ENCODE measurements at places on chromosomes 4 and X.

- no peak for DNase-seq
Measured at GRCh38 chr4:5504486-5504885, 203.9 kb downstream of the EVC2 start.

DNA sequence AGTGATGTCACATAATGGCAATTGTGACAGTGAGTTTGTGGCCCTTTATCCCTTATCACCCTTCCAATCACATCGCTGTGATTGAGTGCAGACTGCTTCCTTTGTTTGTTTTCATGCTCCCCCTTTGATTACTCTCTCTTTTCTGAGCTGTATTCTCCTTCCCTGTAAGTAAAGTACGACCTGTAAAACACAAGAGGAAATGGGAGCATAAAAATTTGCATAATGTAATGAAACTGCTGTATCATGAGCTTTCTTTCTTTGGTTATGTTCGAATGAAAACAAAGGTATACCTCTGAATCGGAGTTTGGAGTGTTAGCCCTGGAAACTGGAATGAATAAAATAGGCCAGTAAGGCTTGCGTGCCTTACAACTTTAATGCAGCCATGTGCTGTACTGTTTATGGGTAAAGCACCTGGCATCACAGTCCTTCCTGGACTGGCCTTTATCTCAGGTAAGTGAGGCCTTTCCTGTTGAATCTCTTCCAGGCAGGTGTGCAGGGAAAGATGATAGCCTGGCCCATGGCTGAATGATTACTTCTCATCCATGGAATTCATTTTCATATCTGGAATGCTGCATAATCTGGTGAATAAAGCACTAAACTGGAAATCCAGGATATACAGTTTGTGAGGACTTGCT is 26.6 kb upstream of the HS3ST1 start:
- DNase-seq, result no peak

DNA sequence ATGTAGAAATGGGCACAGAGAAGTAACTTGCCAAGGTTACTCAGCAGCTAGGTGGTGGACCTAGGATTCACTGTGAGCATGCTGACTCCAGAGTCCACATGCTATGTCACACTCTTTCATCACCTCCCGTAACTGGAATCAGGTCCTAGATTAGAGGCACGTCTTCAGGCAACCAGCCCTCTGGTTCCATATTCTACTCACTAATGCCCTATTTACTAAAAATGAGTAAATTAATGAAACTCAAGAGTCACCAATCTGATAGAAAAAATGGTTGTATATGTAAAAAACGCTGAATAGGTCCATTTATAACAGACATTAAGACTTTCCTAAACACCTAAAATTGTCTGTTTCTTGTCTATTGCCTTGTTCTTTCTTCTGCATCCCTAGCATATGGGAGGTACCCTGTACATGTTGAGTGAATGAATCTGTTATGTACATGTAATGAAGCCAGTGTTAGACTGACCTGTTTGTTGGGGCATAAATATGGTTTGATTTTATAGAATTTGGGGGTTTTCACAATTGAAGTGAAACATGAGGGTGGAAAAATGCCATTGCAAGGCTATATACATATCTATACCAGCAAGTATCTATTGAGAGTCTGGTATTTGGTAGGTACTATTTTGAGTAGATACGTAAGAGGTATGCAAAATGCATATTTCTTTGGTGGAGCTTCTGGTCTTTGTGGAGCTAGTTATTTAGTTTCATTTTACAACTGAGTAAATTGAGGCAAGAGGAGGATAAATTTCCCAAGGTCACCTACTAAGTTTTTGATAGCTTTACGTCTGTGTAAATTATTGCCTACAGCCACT is 7.5 kb upstream of the RUFY3 start:
- no peak for DNase-seq

DNA sequence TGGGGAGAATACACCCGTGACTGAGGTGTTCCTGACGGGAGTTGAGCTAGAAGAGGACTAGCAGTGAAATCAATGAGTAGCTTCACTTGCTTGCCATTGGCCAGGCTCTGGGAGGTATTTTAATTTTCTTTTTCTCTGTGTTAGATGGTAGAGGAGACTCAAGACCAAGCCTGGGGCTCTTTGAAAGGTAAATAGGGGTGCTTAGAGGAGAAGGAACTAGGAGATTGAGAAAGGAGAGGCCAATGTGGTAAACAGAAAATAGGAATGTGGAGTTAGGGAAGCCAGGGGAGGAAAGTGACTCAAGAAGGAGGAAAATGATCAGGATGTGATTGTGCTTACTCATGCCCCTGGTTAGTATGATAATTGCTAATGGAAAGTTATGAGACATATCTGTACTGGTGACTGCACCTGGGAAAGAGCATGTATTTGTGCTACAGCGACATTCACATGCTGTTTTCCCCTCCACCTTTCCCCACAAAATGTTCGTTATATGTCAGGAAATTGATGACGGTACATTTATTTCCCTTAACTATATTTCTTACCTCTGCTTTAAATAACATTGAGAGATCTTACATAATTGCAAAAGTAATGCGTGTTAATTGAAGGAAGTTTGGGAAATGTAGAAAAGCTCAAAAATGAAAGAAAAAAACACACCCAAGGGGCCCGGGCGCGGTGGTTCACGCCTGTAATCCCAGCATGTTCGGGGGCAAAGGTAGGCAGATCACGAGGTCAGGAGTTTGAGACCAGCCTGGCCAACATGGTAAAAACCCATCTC is 16.9 kb upstream of the LRBA start:
- no peak for DNase-seq

- no peak for DNase-seq
Measured at GRCh38 chrX:2682565-2683177, 8.4 kb upstream of the CD99 start.

- DNase-seq, result no peak
Measured at GRCh38 chr4:107148904-107149303, 112.8 kb upstream of the DKK2 start.

DNA sequence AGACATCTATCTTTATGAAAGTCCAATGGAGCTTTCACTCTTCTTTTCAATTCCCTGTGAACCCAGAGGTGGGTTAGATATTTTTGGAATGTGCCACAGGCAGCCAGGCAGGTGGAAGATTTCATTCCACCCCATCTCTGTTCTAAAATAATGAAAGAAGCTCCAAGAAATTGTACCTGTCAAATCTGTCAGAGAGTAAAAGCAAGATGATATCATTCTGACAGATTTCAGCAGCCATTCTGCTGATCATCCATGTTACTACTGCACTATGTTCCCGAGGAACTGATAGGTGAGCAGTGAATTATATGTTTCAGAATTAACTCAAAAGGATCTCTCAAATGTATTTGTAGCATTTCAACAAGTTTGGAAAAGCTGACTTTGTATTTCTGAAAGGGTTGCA is 339.5 kb upstream of the SPANXN4 start:
- no peak for DNase-seq

- no peak for DNase-seq
Measured at GRCh38 chr4:67468830-67469229, 76.5 kb downstream of the CENPC start.

- DNase-seq, result no peak
Measured at GRCh38 chr4:123409334-123409733, 12.7 kb downstream of the SPRY1 start.

DNA sequence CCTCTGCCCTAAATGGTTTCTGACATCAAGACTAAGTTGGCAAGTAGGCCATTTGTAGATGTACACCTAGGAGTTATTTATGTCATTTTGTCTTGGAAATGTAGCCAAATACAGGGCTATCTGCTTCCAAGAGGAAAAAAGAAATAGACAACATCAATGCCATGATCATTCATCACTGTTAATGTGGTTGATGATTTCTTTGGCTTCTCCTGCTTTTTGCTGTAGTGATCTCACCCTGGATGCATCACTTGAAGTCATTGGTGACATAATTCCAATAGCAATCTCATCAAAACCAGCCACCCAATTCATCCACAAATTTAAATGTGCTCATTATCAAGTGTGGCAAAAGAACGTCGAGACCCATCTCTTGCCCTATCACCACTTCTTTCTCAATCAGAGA is 222.6 kb upstream of the PPARGC1A start:
- no peak for DNase-seq

DNA sequence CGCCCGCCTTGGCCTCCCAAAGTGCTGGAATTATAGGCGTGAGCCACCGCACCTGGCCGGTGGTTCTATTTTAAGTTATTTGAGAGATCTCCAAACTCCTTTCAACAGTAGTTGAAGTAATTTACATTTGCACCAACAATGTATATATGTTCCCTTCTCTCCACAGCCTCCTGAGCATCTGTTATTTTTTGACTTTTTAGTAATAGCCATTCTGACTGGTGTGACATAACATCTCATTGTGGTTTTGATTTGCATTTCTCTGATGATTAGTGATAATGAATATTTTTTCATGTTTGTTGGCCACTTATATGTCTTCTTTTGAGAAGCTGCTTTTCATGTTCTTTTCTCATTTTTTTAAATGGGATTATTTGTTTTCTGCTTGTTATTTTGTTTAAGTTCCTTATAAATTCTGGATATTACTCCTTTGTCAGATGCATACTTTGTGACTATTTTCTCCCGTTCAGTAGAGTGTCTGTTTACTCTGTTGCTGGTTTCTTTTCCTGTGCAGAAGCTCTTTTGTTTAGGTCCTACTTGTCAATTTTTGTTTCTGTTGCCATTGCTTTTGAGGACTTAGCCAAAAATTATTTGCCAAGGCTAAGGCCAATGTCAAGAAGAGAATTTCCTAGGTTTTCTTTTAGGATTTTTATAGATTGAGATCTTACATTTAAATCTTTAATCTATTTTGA is 213.2 kb downstream of the ARHGAP24 start:
- DNase-seq, result no peak

DNA sequence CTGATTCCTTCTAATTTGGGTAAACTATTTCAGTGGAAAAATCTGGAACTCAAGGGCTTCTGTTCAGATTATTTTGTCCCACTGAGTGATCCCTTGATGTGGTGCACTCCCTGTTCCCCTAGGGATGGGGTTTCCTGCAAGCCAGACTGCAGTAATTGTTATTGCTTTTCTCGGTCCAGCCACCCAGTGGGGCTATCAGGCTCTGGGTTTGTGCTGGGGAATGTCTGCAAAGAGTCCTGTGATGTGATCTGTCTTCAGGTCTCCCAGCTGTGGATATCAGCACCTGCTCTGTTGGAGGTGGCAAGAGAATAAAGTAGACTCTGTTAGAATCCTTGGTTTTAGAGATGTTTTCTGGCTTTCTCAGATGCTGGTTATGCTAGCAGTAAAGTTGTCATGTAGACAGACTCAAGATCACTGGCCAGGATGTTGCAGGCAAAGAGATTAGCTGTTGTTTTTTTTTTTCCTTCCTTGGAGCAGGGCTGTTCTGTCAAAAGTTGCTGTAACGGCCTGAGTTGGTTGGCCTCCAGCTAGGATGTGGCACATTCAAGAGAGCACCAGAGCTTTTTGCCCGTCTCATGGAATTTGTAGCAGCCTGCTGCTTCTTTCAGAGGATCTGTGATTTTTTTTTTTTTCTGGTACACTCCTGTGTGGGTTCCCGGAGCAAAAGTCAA is 1314.0 kb downstream of the PCDH19 start:
- DNase-seq, result no peak

- DNase-seq, result no peak
Measured at GRCh38 chrX:320126-320783, 1.7 kb upstream of the GTPBP6 start.

DNA sequence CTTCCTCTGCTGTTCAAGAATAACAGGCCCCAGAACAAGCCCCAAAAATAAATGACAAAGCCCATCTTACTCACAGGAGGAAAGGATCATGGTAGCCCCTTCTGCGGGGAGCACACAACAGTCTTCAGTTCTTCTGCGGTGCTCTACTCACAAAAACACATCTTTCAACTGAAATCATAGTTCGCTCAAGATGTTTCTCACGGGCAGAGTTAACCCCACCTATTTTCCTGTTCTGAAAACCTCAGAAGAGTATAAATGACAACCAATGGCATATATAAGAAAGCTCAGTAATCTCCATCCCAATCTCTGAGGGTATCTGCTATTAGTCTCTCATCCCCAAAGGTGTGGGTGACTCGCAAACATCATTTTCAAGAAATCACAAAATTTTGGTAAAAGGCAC is at the start of gene TXK:
Gene TXK, minus strand, starts transcription at position 170 of the 400 bp plus-strand sequence. Its CDS starts 80 bp downstream, at position 90.
- DNase-seq, result no peak

DNA sequence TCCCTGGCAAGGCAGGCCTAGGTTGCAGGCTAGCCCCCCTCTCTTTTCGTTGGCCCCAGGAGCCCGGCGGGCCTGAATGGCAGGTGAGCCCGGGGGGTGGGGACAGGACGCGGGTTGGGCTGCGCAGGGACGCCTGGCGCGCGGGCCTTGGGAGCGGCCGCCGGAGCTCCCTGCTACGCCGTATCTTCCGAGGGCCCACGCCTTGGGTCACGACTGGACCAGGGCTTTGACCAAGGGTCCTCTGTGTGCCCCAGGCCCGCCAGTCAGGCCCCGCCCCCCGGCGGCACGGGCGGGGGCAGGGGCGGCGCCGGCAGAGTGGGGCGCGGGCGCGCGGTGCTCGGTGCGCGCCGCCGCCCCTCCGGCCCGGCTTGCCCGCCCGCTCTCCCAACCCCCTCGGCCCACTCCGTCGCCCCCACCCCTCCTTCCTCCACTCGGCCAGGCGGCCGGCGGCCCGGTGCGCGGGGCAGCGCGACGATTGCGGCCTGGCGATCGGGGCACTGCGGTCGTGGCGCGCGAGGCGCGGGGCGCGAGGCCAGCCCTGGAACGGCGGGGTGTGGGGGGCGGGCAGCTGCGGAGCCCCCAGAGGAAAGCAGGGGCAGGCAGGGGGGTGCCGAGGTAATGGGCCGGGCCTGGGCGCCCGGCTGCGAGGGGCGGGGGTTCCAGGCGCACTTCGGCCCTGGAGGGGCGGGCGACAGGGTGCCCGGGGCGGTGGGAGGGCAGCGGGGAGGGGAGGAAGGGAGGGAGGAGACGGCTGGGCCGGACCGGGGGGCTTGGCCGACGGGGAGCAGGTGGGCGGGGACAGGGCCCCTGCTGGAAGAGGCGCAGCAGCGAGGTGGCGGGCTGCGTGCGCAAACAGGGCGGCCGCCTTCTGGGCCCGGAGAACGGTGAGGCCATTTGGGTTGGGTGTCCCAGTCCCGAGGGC is at the start of gene PRRG3:
Gene PRRG3, plus strand, starts transcription at position 798 of the 922 bp plus-strand sequence. CDS start 3,357 bp downstream, outside the sequence.
- DNase-seq, result no peak

DNA sequence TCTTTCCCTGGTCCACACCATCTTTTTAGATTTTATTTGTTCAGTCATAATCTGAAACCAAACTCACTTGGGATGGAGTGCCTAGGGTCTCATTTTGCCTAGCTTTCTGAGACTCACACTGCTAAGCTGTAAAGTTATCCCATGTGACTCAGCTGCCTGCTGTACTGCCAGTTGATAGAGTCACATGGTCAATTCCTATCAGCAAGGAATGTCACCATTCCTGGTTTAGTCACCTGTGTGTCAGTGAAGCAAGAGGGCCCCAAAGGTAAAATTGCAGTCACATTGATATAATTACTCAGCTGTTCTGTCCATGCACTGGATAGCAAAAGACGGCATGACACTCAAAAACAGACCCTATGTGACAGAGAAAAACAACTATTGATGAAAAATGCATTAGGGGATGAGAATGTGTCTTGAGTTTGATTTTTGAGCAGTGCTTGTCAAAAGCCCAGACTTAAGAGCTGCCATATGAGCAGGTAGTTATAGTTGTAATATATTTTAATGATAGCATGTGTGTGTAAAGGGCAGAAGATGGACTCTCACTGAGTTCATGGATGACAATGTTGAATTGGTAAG is 413.2 kb downstream of the PPARGC1A start:
- no peak for DNase-seq

Data from stimulated activated CD8-positive, alpha-beta memory T cell treated with anti-CD3 and anti-CD28 coated beads, Interleukin-4, amount 100 ng/mL, for 4 hours (primary cell).